ENCODE measurements at places on chromosomes 2 and 18. TPM values are rescaled to one million over a fixed set of nuclear protein-coding genes. Genes with fewer than 3 reads are reported as not detected.

GRCh38 chr2:44897406-44897805 is 44.1 kb upstream of the SIX3 start:
- DNase-seq: no peak

GRCh38 chr18:38445804-38446145 is 880.2 kb upstream of the CELF4 start:
- DNase-seq: no peak

DNA sequence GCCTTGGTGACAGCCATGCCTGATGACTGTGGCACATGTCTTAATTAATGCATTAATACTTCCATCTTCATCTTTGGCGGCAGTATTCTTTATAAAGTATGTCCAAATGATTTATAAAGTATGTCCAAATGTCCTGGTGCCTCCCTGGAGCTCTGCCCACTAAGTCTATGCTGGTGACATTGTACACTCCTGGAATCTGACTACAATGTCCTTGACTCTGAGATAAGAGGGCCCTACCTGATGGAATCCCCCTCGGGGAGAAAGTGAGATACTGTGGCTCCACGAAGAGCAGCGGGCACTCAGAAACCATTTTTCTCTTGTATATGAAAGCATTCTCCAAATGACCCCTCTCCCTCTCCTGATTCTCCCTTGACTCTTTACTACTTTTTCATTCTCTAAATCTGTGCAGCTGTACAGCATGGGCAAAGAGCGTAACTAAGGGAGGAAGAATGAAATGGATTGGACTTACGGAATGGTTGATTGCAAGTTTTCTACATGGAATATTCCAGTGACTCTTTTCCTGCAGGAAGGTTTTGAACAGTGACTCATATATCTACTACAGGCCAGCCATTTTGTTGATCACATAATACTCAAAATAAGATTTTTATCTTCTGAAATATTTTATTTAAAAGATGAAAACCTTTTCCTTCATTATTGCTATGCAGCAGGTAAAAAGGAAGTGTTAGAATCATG is 17.3 kb downstream of the RAB12 start:
- DNase-seq: no peak

GRCh38 chr2:86143307-86143706 is 37.3 kb downstream of the PTCD3 start:
- no peak for DNase-seq

The ZNF521 gene
- total RNA-seq: 29.4 TPM

The GPAT2 gene
- total RNA-seq: 6.8 TPM

Data from left cardiac atrium (tissue), 4 donors.